Left ventricle myocardium inferior (tissue), 1 donor: ENCODE measurements at places on chromosomes 12 and 14. TPM values are rescaled to one million over a fixed set of nuclear protein-coding genes. Genes with fewer than 3 reads are reported as not detected.

The SLC38A4 gene
- total RNA-seq: 0.27 TPM

The PRKD1 gene
- total RNA-seq: 3.1 TPM

The TRPV4 gene
- 0.33 TPM for total RNA-seq

The SELPLG gene
- total RNA-seq: 3.4 TPM

The KRT72 gene
- total RNA-seq: not detected

The GPN3 gene
- 29.3 TPM for total RNA-seq

The POMT2 gene
- 13.4 TPM for total RNA-seq

The ANKRD33 gene
- not detected for total RNA-seq

The FAM234B gene
- total RNA-seq: 1.8 TPM

The ZNF664 gene
- total RNA-seq: 80.7 TPM

The WIF1 gene
- not detected for total RNA-seq

The SCARB1 gene
- total RNA-seq: 11.1 TPM

The MOAP1 gene
- 61.1 TPM for total RNA-seq

The FLRT2 gene
- 4.7 TPM for total RNA-seq

The TMEM117 gene
- total RNA-seq: 6.7 TPM

The GLIPR1L1 gene
- not detected for total RNA-seq

The NGB gene
- total RNA-seq: not detected

The CELA1 gene
- total RNA-seq: not detected

The SERPINA10 gene
- not detected for total RNA-seq

The SSPN gene
- total RNA-seq: 67.4 TPM

The CKAP4 gene
- total RNA-seq: 51.8 TPM

The PTPRR gene
- 1.3 TPM for total RNA-seq

The DDN gene
- 1.4 TPM for total RNA-seq

The ESR2 gene
- 1.0 TPM for total RNA-seq
